ENCODE measurements at places on chromosomes 6 and 20.
A peak's percentile ranks its signal among the peaks of the same experiment; 100 is the strongest.

DNA sequence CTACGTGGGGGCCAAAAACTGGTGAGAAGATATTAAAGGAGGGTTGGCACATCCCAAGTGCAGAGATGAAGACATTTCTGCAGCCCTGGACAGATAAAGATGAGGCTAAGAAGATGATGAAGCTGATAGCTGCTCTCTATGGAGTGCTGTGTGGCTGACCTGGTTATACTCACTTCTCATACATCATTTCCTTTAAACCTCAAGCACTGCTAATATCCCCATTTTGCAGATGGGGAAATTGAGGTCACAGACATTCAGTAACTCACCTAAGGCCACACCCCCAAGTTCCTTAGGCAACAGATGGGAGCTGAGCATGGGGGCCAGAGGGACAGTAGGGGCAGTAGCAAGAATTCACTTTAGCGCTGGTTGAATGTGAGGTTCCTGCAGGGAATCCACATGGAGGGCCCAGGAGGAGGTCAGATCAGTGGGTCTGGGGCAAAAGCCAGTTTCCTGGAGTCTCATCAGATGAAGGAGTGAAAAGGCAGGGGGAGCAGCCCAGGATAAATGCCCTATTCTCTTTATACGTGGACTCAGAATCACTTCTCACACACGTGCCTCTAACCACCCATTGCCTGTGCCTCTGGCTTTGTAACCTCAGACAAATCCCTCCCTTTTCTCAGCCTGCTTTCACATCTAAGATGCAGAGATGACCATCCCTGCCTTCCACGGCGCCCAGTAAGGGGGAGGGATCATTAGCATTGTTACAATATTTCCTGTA, 125.8 kb downstream of the NFATC2 start:
- no peak for DNase-seq

GRCh38 chr6:34232901-34233300, 3.8 kb upstream of the HMGA1 start:
- DNase-seq = peak; percentile 48

DNA sequence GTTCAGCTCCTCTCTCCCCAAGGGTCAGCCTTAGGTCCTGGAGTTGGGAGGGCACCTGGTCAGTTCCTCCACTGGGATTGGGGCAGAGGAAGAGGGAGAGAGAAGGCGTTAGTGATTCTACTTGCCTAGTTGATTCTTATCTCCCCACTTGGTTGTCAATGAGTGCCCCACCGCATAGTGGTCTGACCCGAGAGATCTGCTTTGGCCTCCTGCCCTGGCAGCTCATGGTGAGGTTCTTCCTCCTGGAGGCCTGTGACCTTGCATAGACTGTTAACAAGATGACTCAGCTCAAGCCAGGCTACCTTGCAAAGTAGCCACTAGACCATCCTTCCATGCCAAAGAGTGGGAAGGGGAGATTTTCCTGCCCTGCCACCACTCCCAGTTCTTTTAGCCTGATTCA, 160.6 kb downstream of the TMEM200A start:
- DNase-seq = no peak

DNA sequence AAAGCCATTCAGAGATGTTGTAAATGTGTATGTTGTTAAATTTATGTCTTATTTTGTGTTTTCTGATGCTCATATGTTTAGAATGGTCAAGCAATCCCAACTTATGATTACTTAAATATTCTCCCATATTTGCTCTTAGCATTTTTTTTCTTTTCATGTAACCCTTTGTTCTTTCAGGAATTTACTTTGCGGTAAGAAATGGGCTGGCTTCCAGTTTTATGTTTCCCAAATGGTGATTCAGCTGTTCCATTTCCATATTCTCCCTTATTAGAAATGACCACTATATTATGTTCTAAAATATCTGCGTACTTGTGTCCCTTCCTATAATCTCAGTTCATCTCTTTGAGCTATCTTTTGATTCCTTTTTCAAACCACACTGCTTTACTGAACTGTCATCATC, 113.7 kb downstream of the CDH26 start:
- no peak for DNase-seq

- no peak for DNase-seq
Measured at GRCh38 chr6:43159599-43159998, 11.5 kb upstream of the SRF start.
